M059J (cell line): ENCODE measurements at places on chromosomes 11 and 22. TPM values are rescaled to one million over a fixed set of nuclear protein-coding genes. Genes with fewer than 3 reads are reported as not detected.

- DNase-seq, result no peak
Observed at GRCh38 chr22:29737251-29738117, 17.7 kb downstream of the CABP7 start.

Gene DKK3
- 967 and 1,045 TPM in 2 replicates for total RNA-seq

DNA sequence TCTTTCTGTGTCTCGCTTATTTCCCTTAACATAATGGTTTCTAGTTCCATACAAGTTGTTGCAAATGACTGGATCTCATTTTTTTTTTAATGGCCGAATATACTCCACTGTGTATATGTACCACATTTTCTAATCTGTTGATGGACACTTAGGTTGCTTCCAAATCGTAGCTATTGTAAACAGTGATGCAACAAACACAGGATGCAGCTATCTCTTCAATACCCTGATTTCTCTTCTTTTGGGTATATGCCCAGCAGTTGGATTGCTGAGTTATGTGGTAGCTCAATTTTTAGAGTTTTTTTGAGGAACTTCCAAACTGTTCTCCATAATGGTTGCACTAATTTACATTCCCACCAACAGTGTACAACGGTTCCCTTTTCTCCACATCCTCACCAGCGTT, 100.4 kb upstream of the CHORDC1 start:
- no peak for DNase-seq

Gene EHF
- total RNA-seq, result 0.25 and 0.81 TPM in 2 replicates

- DNase-seq, result no peak
Observed at GRCh38 chr11:66056501-66056900, 4.3 kb downstream of the SF3B2 start.

DNA sequence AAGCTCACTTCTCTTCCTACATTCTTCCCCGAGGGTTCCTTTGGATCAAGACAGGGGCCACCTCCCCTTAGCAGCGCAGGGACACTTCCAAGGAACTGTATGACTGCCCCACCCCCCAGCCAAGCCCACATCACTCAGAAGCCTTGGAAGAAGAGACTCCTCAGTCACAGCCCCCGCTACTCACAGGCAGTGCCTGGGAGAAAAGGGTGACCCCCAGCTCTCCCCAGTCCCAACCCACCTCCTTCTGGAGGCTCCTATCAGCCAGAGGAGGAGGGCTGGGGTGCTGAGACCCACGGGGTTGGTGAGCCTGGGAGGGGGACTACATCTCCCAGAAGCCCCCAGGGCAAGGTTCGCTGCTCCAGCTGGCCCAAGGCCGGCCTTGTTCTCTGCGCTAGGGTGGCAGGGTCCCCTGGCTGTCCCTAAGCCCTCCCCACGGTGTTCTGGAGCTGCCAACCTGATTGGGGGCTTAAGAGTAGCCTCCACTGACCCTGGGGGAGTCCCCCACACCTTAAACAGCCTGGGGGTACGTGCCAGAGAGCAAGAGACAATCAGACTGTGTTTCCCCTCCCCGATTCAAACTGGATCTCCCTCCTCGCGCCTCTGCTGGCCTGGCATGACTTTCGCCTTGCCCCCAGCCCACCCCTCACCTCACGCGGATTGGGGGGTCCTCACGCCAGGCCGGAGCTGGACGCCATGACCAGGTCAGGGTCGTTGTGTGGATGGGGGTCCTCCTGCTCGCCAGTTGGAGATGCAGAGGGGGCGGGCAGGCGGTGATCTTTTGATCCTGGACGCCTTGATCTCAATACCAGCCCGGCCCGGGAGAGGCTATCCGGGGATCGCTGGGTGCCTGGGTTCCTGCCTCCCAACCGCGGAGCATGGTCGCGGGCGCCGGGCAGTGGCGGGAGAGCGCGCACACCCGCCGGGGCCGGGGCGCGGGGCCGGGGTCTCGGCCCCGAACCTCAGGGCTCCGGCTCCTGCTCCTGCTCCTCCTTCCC, 838 bp downstream of the BCL9L start:
- peak; percentile 63 for DNase-seq
